Activated T-cell treated with anti-CD3 and anti-CD28 coated beads, Interleukin-2, amount 50 U/mL, for 48 hours (primary cell): ENCODE measurements at places on chromosomes 16 and 17.

DNA sequence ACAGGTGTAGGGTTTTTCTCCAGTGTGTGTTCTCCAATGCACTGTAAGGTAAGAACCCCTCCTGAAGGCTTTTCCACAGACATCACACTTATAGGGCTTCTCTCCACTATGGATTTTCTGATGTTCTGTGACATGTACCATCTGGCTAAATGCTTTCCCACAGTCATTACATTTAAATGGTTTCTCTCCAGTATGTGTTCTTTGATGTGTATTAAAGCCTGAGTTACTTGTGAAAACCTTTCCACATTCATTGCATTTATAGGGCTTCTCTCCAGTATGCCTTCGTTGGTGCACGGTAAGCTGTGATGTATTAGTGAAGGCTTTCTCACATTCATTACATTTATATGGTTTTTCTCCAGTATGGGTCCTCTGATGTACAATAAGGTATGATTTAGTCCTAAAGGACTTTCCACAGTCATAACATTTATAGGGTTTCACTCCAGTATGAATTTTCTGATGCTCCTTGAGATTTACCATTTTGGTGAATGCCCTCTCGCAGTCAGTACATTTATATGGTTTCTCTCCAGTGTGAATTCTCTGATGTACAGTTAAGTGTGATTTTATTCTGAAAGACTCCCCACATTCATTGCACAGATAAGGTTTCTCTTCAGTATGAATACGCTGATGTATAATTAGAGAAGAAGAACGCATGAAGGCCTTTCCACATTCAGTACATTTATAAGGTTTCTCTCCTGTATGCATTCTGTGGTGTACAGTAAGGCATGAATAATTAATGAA is 30.9 kb downstream of the ZNF624 start:
- DNase-seq: no peak

GRCh38 chr17:77352441-77352840 is 211.7 kb downstream of the SEC14L1 start:
- DNase-seq: peak; percentile 9

GRCh38 chr16:9040800-9041412 is 50.5 kb upstream of the HAPSTR1 start:
- DNase-seq: no peak

- DNase-seq: no peak
Observed at GRCh38 chr16:26391833-26392232, 674.9 kb upstream of the C16orf82 start.

- no peak for DNase-seq
Observed at GRCh38 chr16:5422643-5423496, 325.3 kb upstream of the EEF2KMT start.

- DNase-seq: no peak
Observed at GRCh38 chr16:57265850-57266530, 18.5 kb downstream of the PLLP start.

DNA sequence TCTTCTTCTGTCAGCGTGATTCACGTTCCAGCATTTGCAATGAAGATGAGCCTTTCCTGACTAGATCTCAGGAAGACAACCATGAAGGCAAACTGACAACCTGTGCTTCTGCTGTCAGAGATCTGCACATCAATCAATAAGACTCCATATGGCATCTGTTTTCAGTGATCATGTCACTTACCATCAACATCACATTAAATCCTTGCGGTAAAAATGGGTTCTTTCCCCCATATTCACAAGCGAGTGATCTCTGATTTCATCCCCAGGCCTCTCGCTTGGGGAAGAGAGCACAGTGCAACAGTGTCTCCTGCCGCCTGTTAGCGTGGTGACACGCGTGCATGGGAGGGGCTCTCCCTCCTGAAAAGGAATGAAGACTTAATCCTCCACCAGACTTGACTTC is 11.1 kb downstream of the NACA2 start:
- no peak for DNase-seq

GRCh38 chr17:36593656-36594316 is 2.1 kb downstream of the DHRS11 start:
- no peak for DNase-seq

DNA sequence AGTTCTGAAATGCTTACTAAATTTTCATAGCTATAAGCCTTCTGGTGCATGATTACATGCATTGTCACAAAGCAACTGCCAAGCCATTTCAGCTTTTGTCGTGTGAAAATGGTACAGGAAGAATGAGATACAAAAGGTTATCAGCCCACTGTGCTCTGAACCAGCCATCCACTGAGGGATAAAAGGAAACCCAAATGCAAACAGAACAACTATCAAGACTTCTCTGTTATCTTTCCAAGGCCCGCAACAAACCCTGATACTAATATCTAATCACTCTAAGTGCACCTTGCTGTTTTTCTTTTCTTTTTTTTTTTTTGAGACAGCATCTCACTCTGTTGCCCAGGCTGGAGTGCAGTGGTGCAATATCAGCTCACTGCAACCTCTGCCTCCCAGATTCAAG is 109.0 kb downstream of the FTO start:
- no peak for DNase-seq

- no peak for DNase-seq
Observed at GRCh38 chr17:48970865-48971687, 2.7 kb upstream of the GIP start.

DNA sequence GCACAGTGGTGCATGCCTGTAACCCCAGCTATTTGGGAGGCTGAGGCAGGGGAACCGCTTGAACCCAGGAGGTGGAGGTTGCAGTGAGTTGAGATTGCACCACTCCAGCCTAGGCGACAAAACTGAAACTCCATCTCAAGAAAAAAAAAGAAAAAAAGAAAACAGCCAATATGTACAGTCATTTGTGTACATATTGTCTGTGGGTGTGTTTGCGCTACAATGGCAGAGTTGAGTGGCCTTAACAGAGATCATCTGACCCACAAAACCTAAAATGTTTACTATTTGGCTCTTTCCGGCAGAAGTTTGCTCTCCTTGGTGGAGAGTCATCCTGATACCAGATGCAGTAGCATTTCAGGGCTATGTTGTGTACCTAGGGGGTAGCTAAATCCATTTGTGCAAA is 57.9 kb downstream of the ARSG start:
- DNase-seq: no peak

DNA sequence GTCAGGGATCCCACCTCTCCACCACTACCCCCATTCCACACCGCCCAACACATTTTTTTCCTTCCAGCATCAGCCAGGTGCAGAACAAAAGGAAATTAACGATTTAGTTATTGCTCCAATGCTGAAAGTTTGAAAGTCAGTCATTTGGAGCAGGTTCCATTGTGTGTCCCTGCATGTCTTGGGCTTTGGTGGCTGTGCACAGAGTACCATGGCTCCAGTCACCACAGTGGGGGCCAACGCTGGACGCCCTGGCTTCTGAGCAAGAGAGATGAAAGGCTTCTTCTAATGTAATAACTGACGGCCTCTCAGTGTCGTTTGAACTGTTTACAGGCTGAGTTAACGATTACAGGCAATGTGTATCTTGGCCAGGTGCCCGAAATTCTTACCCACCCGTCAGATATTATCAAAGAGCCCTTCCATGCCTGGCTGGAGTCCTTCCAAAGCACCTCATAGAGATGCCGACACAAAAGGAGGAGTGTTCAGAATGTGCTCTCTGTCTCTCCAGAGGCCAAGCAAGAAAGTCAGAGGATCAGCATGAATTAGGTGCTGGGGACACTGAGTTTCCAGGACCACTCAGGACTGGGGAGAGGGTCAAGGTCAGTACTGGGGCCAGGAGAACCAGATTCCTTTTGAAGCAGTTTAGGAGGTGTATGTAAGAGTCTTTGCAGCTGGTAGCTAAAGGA is 25.9 kb downstream of the RNF43 start:
- no peak for DNase-seq

DNA sequence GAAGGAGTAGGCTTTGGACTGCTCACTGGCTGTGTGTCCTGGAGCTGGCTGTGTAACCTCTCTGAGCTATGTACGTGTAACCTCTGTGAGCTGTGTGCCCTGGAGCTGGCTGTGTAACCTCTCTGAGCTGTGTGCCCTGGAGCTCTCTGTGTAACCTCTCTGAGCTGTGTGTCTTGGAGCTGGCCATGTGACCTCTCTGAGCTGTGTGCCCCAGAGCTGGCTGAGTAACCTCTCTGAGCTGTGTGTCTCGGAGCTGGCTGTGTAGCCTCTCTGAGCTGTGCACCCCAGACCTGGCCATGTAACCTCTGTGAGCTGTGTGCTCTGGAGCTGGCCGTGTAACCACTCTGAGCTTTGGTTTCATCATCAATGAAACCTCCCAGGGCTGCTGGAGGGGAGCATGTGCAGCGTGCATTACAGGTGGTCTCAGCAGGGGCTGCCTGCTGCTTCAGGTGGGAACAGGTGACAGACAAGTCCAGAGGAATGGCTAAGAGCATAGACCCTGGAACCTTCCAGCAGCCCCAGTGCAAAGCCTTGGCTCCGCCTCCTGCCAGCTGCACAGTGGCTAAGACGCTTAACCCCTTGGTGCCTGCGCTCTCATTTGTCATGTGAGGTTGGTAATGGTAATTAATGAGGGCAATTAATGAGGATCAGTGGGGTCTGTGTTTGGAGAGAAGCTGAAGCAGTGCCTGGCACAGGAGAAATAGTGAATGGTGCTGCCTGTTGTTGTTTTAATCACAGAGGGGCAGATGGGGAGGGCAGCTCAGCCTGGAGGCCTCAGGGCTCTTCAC is 86.7 kb downstream of the KATNIP start:
- no peak for DNase-seq

GRCh38 chr17:35542990-35543389 is 5.5 kb upstream of the SLFN12L start:
- no peak for DNase-seq

DNA sequence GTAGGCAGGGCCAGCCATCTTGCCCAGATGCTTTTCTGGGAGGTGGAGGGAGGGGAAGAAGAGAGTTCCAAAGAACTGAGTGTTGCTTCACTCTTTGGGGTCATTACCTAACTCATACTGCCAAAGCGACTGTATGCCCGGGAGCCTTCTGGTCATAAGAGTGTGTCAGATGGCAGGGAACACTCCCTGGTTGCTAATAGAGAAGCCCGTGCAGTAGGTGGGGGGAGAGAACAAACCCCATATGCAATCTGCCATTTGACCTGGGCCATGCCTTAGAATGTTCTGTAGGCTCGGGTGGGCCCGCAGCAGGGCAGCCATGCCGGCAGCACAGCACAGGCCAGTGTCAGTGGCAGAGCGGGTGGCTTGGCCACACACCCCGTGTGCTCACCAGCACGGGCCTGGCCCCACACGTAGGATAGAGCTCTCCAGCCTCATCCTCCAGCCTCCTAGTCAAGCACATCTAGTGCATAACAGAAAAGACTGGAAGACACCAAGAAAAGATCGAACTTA is 120.5 kb downstream of the SOCS1 start:
- no peak for DNase-seq

GRCh38 chr17:51627779-51628178 is 367.4 kb downstream of the UTP18 start:
- DNase-seq: no peak

GRCh38 chr17:36858119-36859002 is 78.9 kb upstream of the LHX1 start:
- no peak for DNase-seq

DNA sequence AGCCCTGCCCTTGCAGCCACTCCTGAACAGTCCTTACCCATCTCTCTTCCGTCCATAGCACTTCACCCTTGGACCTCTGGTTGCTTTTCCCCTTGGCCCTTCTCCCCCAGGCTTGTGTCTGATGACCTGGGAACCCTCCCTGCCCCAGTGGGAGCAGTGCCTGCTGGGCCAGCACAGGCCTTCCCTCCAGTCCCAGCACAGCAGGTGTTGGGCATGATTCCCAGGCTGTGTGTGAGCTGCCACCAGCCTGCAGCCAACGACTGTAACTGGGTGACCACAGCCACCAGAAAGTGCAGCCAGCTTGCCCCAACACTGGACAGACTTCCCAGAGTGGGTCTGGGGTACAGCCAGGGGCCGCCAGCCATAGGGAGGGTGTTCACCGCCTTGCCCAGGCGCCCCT is 30.0 kb downstream of the CRAMP1 start:
- no peak for DNase-seq

GRCh38 chr17:9644910-9645751 is at the start of gene USP43:
USP43 (plus strand) TSS chr17:9645517; CDS start chr17:9645633, 116 bp downstream.
- DNase-seq: peak; percentile 49

DNA sequence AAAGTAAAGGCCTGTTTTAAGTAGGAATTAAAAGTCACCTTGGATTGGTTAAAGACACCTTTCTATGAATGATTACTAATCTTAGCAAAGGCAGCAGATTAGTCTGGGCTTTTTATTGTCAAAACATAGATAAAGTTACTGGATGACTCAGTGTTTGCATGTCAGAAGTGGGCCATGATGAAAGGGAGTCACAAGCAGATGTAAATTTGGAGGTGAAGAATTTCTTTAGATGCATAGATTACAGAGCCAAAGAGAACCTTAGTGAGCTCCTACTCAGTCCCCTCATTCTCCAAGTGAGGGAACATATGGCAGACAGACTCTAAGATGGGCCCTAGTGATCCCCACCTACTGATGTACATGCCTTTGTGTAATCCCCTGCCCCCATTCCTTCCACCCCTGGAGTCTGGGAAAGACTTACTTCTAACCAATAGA is 124.5 kb downstream of the HS3ST3A1 start:
- DNase-seq: no peak
